Cortex of kidney (tissue), 1 donor: ENCODE measurements at places on chromosomes 16 and 17.

- no peak for DNase-seq
Measured at GRCh38 chr17:78736526-78737079, 45.5 kb downstream of the CYTH1 start.

GRCh38 chr17:32331243-32332040, 10.5 kb downstream of the C17orf75 start:
- no peak for DNase-seq

DNA sequence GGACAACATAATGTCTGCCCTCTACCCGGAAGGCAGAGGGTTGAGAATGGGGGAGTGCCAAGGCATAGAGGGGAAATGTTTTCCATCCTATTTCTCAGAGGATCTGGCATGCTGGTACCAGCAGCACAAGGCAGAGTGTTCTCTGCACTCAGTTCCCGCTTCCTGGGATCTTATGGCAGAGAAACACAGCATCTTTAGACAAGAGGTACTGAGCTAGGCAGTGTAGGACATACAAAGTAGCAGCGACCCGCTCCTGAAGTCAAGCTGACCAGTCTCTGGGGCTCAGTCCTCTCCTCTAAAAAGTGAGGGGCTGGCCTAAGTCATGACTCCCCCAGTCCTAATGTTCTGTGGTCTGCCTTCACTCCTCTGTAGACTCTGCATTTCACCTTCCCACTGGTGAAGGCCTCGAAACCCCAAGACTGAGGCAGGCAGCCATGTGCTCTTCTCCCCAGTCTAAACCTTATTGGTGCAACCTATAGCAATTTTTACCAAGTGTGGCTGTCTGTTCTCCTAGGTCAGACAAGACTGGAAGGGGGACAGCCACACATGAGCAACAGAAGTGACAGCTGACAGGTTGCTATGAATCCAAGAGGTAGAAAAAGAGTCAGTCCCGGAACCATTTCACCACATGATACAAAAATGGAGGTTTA, 11.3 kb upstream of the TSPOAP1 start:
- no peak for DNase-seq

DNA sequence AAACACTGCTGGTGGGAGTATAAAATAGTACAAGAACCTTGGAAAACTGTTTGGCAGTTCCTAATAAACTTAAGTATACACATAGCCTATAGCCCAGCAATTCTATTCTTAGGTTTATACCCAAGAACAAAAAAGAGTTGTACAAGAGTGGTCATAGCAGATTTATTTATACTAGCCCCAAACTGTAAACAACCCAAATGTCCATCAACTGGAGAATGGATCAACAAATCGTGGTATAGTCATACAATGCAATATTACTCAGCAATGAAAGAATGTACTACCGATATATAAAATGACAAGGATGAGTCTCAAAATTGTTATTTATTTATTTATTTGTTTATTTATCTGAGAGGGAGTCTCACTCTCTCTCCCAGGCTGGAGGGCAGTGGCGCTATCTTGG, 23.1 kb downstream of the GNGT2 start:
- DNase-seq, result no peak

- no peak for DNase-seq
Measured at GRCh38 chr17:11418342-11418741, 177.3 kb downstream of the SHISA6 start.

DNA sequence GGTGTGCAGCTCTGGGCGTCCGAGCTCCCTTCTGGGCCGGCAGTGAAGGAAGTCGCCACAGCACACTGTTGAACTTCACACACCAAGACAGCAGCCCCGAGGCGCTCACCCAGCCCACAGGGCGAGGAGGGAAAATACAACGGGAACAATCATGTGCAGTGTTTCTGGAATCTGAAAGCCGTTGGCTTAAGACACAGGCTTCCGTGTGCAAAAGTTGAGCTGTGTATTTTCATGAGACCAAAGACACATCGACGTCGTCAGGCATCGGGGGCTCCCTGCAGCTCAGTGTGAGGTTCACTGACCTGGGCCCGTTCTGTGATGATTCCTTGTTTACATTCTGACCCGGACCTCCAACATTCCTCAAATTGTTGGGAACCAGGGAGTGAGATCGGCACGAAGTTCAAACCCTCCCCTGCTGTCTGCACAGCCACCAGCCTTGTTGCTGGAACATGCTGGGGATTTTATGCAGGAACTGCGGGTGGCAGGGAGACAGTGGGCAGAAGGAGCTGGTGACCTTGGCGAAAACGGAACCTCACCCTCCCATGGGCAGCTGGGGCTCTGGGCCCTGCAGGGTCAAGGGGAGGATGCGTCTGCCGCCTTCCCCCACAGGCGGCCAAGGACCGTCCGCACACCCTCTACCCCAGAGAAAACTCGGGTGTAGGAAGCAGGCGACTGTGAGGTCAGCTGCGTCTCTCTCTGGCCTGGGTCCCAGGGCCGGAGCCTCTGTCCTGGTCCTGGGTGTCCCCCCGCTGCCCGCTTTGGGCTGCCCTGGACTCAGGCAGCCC, 72.2 kb downstream of the METRNL start:
- no peak for DNase-seq

DNA sequence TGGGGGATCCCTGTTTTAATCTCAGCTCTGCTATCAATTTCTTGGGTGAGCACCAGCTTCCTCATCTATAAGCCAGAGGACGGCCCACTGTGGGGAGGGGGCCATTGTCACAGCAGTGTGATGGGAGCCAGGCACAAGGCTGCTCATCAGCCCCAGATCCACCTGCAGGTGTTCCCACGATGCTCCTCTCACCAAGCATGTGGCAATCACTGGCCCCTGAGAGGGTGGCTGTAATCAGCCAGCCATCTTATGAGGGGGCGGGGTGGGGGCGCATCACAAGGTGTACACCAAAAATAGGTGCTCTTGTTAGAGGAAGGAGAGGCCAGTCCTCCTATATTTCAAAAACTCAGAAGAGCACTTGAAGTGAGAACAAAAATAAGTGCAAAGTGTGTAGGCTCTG, 31.2 kb downstream of the HNF1B start:
- no peak for DNase-seq

- DNase-seq, result no peak
Measured at GRCh38 chr17:17789828-17790636, 46.8 kb downstream of the SREBF1 start.

- no peak for DNase-seq
Measured at GRCh38 chr17:7307686-7308624, 527 bp downstream of the EIF5A start.

- no peak for DNase-seq
Measured at GRCh38 chr16:7967996-7968509, 622.3 kb downstream of the TMEM114 start.

DNA sequence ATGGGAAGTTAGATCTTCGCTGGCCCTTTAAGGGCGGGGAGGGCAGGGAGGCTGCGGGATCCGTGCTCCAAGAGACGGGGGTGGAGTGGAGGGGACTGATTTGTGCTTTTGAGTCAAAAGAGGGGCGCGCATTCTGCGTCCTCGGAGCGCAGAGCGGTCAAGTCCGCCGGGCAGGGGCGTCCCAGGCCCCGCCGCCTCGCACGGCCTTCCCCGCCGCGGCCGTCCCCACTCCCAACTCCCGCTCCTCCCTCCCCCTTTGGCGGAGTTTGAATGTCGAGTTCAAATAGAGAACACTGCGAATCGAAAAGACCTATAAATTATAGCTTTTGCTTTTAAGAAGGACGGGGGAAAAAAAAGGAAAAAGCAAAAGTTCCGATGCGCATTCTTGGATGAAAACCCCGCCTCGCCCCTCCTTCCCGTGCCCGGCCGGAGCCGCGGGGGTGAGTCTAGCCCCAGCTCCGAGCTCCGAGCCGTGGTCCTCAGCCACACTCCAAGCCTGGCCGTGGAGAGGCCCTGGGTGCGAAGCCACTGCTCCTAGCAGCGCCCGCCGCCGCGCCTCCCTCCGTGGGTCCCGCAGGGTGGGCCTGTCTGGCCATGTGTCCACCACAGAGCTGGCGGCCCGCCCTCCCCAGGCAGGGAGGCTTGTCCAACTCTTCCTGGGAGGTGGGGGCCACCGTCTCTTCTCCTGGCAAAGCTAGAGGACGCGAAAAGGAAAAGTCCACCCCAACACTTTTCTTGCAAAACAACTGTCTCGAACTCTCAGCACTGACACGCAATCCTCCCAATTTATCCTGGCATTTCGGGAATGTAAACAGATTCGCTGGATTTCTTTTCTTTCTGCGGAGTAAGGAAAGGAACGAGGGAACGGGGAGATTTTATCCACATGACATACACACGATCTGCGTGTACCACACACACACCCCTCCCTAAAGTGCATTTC, 3.6 kb downstream of the CBX8 start:
- DNase-seq, result no peak

- DNase-seq, result no peak
Measured at GRCh38 chr17:50423553-50424159, 2.4 kb upstream of the ACSF2 start.

DNA sequence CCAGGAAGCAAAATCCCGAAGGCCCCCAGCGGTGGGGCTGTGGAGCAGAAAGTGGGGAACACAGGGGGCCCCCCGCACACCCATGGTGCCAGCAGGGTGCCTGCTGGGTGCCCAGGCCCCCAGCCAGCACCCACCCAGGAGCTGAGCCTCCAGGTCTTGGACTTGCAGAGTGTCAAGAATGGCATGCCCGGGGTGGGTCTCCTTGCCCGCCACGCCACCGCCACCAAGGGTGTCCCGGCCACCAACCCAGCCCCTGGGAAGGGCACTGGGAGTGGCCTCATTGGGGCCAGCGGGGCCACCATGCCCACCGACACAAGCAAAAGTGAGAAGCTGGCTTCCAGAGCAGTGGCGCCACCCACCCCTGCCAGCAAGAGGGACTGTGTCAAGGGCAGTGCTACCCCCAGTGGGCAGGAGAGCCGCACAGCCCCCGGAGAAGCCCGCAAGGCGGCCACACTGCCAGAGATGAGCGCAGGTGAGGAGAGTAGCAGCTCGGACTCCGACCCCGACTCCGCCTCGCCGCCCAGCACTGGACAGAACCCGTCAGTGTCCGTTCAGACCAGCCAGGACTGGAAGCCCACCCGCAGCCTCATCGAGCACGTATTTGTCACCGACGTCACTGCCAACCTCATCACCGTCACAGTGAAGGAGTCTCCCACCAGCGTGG, 6.5 kb downstream of the CBX2 start:
- no peak for DNase-seq

- no peak for DNase-seq
Measured at GRCh38 chr17:43570518-43570928, 24.4 kb upstream of the ETV4 start.

DNA sequence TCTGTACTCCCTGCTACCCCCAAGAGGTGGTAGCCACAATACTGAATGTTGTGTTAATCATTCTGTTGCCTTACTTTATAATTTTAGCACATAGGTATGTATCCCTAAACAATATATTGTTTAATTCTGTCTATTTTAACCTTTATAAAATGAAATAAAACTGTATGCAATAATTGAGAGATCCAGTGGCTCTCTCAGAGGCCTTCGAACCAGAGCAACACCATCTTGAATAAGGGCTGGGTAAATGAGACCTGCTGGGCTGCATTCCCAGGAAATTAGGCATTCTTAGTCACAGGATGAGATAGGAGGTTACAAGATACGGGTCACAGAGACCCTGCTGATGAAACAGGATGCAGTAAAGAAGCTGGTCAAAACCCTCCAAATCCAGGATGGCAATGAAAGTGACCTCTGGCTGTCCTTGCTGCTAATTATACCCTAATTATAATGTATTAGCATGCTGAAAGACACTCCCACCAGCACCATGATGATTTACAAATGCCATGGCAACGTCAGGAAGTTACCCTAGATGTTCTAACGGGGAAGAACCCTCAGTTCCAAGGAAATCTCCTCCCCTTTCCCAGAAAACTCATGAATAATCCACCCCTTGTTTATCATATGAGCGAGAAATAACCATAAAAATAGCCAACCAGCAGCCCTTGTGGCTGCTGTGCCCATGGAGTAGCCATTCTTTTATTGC, 2.0 kb upstream of the CANT1 start:
- no peak for DNase-seq

- DNase-seq, result no peak
Measured at GRCh38 chr17:70006159-70006558, 68.9 kb upstream of the KCNJ16 start.

GRCh38 chr16:10387188-10387617, 1.3 kb downstream of the ATF7IP2 start:
- DNase-seq, result no peak

DNA sequence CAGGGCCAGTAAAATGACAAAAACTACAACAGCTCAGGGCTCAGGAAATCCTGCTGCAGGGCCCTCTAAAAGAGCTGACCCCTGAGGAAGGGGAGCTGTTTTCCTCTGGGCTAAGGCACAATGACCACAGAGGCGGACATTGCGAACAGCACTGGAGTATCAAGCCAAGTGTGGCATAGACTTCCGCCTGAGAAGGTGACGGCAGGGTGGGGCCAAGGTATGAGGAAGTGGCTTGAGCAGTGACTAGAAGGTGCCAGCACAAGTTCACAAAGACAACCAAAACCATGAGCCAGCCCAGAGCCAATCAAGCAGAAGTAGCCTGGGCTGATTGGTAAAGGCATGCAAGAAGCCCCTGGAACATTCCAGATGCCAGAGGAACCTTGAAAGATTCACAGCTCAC, 13.9 kb downstream of the ERN2 start:
- DNase-seq, result no peak

DNA sequence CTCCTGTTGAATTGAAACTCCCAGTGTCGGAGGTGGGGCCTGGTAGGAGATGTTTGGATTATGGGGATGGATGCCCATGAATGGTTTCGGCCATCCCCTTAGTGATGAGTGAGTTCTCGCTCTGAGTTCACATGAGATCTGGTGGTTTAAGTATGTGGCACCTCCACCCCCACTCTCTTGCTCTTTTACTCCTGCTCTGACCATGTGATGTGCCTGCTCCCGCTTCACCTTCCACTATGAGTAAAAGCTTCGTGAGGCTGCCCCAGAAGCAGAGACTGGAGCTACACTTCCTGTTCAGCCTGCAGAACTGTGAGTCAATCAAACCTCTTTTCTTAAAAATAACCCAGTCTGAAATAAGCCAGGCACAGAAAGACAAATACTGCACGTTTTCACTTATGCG, 512.4 kb downstream of the HS3ST4 start:
- DNase-seq, result no peak

DNA sequence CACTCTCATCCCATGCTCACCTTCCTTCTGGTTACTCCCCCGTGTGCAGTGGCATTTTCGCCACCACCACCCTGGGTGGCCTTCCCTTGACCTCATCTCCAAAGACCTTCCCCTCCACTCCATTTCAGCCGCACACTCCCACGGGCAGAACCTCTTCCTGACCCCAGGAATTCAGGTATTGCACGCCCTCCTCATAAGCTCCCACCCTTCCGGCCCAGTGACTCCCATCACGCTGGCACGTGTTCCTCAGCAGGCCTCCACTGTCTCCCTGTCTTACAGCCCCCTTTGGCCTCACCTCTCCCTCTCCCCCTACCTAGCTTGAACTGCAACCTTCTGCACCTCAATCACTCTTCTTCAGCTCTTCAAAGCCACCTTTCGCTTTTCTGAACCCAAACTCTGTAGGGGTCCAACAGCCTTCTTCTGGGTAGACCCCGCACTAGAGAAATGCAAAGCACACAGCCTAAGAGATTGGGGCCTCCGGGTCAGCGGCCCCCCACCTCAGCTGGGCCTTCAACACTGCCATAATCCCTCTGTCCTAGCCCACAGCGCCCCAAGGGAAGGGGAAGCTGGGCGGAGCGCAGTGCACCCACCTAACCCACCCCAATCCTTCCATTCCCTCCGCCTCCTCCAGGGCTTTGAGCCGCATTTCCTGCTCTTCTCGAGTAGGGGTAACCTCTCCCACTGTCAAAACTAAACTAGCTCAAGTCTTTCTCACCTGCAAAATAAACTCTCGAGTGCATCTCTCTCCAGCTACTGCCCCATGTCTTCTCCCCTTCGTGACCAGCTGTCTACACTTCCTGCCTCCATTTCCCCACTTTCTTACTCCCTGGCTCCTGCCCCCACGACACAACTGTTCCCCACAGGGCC, 1.7 kb upstream of the TMEM97 start:
- no peak for DNase-seq

- DNase-seq, result no peak
Measured at GRCh38 chr17:39238311-39238972, 12.7 kb upstream of the STAC2 start.
